ENCODE measurements at places on chromosomes 11 and 22.

GRCh38 chr22:20563466-20563906 is 56.1 kb downstream of the MED15 start:
- DNase-seq: no peak

- DNase-seq: peak; percentile 32
These were observed 9.6 kb upstream of the HTATIP2 start for GRCh38 chr11:20353829-20354434.

DNA sequence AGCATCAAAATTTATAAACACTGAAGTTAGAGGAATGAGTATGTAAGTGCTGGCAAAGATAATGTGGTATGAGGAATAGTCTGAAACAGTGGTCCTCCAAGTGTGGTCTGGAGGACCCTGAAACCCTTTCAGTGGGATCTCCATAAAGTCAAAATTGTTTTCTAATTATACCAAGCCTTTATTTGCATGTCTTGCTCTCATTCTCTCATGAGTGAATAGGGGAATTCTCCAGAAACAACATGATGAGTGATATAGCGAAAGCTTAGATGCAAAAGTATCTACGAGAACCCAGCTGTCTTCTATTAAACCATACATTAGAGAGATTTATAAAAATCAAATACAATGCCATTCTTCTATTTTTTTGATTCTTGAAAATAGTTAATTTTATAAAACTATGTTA is 145.0 kb upstream of the RAG2 start:
- DNase-seq: no peak

DNA sequence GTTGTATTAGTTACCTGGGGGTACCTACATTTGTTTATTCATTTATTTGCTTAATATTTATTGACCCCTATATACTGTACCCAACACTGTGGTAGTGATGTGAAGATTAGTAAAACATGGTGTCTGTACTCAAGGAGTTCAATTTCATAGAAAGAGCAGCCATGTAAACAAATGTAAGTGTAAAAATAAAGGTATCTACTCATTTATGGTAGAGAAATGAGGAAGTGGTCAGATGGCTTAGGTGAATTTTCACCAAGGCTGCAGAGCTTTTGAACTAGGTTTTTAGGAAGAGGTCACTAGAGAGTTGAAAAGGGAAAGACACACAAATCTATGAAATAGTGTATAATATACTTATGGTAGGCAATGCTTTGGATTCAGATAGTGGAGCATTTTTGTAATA is 11.1 kb downstream of the CTR9 start:
- no peak for DNase-seq

DNA sequence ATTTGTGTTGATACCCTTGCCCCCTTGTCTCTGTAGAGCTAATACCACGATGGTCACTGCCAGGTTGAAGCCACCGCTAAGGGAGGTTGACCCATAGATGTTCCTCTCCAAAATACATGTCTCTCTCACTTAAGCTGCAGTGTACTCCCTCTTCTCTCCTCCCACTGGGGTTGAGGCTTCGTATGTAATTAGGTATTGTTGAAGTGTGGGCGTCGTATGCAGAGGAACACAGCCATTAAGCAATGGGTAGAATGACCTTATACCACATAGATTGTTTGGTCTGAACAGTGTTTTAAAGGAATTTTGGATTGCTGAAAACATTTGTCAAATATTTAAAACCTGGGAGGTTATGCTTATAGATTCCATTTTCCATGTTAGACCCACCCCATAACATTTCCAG is 71.9 kb downstream of the TRAF6 start:
- DNase-seq: no peak

GRCh38 chr22:46003271-46004091 is 26.5 kb upstream of the WNT7B start:
- DNase-seq: no peak

GRCh38 chr11:33935005-33935404 is 43.1 kb upstream of the LMO2 start:
- no peak for DNase-seq

DNA sequence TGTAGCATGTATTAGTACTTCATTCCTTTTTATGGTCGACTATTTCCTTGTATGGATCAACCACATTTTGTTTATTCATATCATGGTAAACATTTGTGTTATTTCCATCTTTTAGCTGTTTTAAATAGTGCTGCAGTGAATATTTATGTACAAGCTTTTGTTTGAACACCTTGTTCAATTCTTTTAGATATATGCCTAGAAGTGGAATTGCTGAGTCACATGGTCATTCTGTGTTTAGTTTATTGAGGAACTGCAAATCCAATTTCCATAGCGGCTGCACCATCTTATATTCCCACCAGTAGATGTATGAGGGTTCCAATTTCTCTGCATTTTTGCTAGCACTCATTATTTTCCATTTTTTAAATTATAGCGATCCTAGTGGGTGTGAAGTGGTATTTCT is 61.5 kb upstream of the GRK2 start:
- DNase-seq: no peak

DNA sequence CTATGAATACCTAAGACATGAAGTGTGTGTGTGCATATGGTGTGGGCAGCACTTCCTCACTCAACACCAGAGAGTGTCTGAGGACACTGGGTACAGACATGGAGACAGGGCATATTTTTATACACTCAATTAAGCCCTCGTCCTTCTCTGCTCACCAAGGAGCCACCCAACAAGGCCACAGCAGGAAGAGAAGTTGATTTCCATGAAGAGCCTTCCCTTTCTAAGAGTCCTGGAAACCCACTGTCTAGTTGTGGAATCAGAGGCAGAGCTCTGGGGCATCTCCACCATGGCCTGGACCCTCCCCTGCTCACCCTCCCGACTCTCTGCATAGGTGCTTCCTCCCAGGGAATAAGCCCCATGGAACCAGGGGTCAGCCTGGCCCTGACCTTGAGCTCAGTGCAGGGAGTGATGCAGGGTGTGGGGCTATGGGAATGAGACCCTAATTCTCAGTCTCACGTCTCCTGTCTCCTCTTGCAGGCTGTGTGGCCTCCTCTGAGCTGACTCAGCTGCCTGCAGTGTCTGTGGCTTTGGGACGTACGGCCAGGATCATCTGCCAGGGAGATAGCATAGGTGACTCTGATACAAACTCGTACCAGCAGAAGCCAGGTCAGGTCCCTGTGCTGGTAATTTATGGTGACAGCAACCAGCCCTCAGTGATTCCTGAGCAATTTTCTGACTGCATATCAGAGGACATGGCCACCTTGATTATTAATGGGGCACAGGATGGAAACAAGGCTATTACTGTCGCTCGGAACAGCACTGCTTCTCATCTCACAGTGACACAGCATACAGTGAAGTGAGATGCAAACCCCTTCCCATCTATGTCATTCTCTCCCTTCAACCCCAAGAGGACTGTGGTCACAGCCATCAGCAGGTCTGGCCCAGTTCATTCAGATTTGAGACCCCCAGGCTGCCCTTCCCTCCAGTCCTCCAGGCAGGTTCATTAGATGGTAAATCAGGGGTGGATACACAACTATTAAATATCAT is 14.6 kb upstream of the IGLL5 start:
- DNase-seq: no peak

DNA sequence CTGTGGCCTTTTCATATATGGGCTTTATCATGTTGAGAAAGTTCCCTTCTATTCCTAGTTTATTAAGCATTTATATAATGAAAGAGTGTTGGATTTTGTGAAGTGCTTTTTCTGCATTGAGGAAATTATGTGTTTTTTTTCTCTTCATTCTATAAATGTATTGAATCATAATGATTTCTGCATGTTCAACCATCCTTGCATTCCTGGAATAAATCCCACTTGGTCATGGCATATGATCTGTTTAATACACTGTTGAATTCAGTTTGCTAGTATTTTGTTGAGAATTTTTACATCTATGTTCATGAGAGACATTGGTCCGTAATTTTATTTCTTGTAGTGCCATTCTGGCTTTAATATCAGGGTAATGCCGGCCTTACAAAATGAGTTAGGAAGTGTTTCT is 25.8 kb downstream of the PIM3 start:
- DNase-seq: no peak

- DNase-seq: no peak
These were observed 32.9 kb downstream of the PPIL2 start for GRCh38 chr22:21698430-21699329.

- no peak for DNase-seq
These were observed 79.5 kb downstream of the PDE2A start for GRCh38 chr11:72594493-72595291.

- DNase-seq: peak; percentile 94
These were observed 649.7 kb downstream of the METTL15 start for GRCh38 chr11:28757725-28758515.

GRCh38 chr11:77590194-77590782 is 535 bp downstream of the AQP11 start:
- peak; percentile 2 for DNase-seq

- DNase-seq: no peak
These were observed 12.9 kb upstream of the MRGPRE start for GRCh38 chr11:3245071-3245470.

- no peak for DNase-seq
These were observed 1.0 kb upstream of the TMEM86A start for GRCh38 chr11:18697576-18697975.

DNA sequence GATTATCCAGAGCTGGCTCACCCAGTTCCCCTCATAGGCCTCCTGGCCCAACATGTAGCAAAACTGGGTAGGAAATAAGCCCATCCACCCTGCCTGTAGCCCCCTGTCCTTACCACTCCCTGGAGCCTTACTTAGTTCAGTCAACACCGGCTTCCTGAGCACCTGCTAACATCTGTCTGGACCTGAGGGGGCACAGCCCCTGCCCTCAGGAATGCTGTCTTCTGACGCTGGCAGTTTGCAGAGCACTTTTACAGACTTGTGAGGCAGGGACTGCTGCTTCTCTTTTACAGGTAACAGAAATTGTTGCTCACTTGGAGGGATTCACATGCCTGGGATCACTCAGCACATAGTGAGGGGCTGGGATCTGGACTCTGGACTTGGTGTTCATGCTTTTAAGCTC is 152.0 kb upstream of the TBCEL start:
- DNase-seq: no peak

- DNase-seq: peak; percentile 6
These were observed 236.3 kb downstream of the KIRREL3 start for GRCh38 chr11:126764231-126764630.

DNA sequence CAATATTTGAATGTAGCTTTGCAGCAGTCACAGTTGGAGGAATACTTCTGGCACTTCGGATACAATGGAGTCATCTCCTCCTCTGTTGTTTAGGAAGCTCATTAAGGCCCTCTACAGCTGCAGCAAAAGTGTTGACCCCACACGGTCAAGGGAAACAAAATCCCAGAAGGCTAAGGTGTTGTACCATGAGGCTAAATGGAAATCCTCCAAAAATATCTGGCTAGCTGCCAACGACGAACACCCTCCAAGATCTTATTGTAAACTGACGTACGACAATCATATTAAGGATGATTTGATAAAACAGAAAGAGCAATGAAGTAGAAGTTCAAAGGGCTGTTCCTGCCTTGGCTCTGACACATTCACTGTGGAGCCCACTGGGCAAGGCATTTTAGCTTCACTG is 4.0 kb downstream of the POGLUT3 start:
- no peak for DNase-seq

GRCh38 chr22:26887456-26887855 is 230.1 kb downstream of the MIAT start:
- DNase-seq: peak; percentile 98

- peak; percentile 46 for DNase-seq
These were observed 143.4 kb upstream of the ANO3 start for GRCh38 chr11:26188554-26188953.

- no peak for DNase-seq
These were observed 49.8 kb upstream of the CYP2D6 start for GRCh38 chr22:42180349-42180842.

GRCh38 chr11:129705933-129706332 is 109.7 kb upstream of the TMEM45B start:
- no peak for DNase-seq

DNA sequence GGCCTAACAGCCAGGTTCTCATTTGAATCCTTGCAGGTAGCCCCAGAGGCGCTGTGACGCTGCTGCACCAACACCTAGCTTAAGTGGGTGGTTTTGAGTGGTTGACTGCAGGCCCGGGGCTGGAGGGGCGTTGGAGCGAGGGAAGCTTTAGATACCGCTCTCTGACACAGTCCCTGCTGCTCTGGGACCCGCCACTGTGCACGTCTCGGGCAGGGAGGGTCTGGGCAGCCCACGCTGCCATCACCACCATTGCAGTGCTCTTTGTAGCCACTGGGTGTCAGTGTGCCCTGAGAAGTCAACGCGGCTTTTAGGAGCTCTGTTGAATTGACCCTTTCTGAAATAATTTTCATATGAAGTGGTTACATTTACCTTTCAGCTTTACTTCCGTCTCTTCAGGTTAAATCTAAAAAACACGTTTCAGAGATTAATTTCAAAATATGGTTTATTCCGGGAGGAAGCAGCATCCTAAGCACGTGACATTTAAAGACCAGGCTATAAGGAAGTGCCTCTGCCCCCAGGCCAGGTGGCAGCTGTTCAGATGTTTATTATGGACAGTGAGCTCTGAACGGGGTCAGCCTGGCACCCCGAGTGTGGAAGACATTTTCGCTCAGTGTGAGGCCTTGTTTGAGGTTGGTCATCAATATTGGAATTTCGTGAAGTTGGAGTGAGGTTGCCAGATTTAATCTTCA is 30.9 kb upstream of the PARVB start:
- DNase-seq: peak; percentile 49

DNA sequence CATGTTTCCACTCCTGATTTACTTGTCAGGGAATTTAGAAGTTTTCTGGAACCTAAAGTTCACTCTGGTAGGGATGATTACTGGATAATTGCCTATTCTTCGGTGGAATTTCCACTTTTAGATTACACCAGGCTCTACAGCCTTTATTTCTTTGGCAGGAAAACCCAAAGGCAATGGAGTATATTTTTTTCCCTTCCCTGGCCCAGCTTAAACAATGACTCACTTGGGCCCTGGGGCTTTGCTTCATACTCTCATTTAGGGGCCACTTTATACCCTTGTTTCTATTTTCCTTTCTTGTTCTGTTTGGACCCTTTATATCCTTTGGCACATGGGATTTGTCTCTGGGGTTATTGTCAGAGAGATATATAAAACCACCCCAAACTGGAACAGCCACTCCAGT is 114.7 kb downstream of the CSTPP1 start:
- DNase-seq: peak; percentile 39

- DNase-seq: no peak
These were observed 27.5 kb downstream of the A4GALT start for GRCh38 chr22:42693055-42693762.

DNA sequence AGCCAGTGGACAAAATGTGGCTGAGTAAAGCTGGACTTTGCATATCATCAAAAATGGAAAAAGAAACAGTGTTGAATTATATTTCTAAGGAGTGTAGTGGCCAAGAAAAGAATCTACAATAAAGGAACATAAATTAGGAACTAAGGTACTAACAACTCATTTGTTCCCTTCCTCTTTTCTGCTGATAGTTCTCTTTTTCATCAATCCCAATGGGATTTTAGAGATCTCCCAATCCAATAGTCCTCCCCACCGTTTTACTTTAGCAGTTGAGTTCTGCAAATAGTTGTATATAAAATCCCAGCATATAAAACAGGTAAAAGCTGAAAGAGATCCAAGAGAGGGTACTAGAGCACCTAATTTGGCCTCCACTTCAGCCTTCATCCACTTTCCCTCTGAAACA is 2.0 kb downstream of the PRCP start:
- DNase-seq: no peak
